Activated CD8-positive, alpha-beta T cell treated with anti-CD3 and anti-CD28 coated beads for 36 hours (primary cell): ENCODE measurements at places on chromosomes 7 and 10.
A peak's percentile ranks its signal among the peaks of the same experiment; 100 is the strongest.

DNA sequence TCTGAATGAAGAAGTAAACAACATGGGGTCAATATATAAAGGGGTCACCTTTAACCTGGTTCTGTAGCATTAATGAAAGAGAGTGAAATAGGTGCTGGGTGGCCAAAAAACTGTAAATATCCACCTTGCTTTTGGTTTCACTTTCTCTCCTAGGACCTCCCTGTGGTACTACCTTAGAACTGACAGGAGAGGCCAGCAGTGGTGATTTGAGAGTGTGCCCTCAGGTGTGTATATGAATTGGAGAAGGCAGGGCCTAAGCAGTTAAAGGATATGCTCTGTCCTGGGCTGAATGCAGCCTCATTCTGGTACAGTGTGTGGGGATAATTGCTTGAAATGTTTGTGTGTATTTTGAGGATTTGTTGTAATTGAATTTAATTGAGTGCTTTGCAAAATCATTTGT is 62.0 kb downstream of the BBS9 start:
- DNase-seq: peak; percentile 18

DNA sequence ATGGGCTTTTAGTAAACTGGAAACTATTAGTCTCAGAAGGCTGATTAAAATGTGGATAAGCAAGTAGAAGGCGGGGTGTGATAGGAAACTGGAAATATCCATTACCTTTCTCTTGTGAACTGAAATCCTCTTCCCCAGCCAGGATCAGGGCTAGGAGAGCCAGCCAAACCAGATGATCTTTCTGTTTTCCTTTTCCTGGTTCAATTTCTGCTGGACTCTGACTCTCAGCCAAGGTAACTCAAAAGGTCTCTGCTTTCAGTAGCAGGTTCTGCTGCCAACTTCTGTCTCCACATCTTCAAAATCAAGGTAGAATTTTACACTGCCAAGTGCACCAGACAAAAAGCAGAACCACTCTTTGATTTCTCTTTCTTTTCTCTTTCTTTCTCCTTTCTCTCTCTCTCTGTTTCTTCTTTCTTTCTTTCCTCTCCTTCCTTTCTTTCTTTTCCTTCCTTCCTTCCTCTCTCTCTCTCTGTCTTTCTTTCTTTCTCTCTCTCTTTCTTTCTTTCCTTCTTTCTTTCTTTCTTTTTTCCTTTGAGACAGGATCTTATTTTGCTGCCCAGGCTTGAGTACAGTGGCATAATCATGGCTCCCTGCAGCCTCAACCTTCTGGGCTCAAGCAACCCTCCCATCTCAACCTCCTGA is 30.8 kb downstream of the OTUD1 start:
- DNase-seq: no peak

DNA sequence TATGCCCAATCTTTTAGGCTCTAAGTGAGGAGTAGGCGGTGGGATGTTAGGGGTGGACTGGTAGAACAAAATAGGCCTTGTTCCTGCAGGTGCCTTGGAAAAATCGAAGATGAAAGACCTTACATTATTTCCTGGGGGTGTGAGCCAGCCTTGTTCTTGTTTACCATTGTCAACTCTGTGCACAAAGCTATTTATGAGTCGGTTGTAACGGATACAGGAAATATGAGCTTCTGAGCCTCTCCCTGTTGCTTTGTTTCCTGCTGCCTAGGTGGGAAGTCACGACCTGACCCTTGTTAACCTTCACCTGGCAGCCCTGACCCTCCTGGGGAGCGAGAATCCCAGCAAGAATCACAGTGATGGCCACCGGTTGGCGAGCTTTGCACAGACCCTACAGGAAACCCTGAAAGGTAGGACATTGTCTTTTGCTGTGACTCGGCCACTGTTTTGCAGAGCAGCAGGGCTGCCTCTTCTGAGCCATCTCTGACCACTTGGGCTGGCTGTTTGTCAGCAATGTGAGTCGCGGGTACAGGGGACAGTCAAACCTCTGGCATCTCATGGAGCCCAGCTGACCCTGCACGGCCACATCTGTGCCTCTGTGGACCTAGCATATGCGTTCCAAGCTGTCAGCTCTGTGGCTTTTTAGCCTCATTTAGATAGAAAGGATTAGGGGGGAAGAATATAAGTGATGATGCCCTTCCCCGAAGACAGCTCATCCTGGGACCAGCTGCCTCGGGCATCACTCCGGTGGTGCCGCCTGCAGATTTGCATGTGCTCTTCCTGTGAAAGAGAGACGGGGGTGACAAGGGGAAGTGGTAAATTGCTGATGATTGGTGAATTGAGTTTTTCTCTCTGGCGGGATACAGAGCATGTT is 102.1 kb upstream of the ANLN start:
- DNase-seq: peak; percentile 53

DNA sequence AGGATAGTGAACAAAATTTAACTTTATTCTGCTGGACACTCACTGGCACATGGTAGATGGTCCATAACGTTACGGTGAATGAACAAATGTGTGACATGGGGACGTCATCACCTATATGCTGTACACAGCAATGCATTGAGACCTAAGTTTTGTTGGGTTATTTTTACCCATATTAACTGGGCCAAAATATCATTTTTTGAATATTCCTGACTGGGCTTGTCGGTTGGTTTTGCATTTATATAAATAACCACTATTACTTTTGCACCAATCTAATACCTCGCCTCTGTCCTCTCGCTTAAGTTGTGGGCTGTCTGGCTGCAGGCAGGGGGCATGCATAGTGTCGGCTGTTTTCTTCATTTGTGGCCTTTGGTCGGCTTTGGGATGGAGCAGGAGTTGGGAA is 161.7 kb downstream of the USP6NL start:
- no peak for DNase-seq

DNA sequence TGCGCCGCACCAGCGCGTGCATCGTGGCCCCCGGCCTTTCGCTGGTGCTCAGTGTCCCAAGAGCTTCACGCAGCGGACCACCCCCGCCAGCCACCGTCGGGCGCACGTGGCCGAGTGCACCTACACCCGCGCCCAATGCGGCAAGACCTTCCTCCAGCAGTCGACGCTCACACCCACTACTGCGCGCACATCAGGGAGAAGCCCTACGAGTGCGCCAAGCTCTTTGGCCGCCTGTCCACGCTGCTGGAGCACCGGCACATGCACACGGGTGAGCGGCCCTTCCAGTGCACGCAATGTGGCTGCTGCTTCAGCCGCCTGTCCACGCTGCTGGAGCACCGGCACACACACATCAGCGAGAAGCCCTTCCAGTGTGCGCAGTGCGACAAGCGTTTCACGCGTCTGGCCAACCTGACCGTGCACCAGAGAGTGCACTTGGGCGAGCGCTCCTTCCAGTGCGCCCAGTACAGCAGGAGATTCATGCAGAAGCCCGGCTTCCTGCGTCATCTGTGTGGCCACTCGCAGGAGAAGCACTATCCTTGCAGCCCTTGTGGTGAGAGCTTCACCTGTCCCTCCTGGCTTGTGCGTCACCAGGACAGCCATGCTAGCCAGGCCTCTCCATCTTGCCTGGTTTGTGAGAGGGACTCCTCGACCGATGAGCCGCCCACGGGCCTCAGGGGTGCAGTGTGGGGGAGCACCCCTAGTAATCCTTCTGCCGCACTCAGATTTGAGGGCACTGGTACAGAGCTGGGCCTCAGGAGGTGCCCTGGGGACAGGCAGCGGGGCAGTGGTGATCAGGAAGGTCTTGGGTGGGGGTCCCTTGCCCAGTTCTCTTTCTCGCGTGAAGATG is 32.9 kb downstream of the ZNF783 start:
- no peak for DNase-seq

- peak; percentile 93 for DNase-seq
These were observed 11.4 kb upstream of the REPIN1 start for GRCh38 chr7:150357270-150357669.

GRCh38 chr7:95577137-95577536 is 19.2 kb downstream of the PDK4 start:
- DNase-seq: no peak

GRCh38 chr10:100101192-100102076 is 19.8 kb upstream of the CPN1 start:
- DNase-seq: no peak

- DNase-seq: peak; percentile 50
These were observed 780 bp downstream of the PLEKHA8 start for GRCh38 chr7:30028749-30029635.

- no peak for DNase-seq
These were observed 925 bp downstream of the H2AZ2 start for GRCh38 chr7:44846816-44847508.

GRCh38 chr7:37709631-37710509 is 26.3 kb downstream of the GPR141 start:
- no peak for DNase-seq

GRCh38 chr7:133703547-133703946 is 423.6 kb upstream of the LRGUK start:
- DNase-seq: no peak

DNA sequence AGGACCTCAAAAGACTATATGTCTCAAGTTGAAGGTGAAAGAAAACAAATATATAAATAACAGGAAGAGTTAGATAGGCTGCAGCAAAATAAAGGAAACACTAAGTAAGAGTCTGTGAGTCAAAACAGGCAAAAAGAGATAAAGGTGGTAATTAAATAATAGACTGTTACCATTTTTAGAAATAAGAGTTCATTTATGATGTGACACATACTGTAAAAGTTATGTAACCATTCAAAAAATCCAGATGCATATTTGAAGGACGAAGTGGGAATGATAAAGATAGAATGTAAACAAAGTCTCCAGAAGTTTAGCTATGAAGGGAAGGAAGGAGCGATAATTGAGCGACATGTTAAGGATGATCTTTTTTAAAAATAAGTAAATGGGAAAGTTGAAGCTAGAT is 50.5 kb downstream of the HECTD2 start:
- no peak for DNase-seq

GRCh38 chr7:71753956-71754664 is 622.2 kb downstream of the GALNT17 start:
- no peak for DNase-seq

DNA sequence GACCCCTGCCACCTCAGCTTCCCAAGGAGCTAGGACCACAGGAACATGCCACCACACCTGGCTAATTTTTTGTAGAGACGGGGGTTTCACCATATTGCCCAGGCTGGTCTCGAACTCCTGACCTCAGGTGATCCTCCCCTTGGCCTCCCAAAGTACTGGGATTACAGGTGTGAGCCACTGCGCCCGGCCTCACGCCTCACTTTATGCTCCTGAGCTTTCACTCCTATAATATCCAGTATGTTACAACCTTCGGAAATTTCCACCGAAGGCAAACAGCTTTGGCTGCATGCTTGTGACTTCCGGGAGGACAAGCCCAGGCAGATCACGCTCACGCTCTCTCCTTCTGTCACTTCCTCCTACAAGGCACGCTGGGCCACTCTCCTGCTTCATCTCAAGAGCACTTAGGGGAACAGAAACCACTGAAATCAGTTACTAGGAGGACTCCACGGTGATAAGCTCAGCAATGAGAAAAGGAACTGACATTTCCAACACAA is 4.4 kb upstream of the MAD1L1 start:
- no peak for DNase-seq

DNA sequence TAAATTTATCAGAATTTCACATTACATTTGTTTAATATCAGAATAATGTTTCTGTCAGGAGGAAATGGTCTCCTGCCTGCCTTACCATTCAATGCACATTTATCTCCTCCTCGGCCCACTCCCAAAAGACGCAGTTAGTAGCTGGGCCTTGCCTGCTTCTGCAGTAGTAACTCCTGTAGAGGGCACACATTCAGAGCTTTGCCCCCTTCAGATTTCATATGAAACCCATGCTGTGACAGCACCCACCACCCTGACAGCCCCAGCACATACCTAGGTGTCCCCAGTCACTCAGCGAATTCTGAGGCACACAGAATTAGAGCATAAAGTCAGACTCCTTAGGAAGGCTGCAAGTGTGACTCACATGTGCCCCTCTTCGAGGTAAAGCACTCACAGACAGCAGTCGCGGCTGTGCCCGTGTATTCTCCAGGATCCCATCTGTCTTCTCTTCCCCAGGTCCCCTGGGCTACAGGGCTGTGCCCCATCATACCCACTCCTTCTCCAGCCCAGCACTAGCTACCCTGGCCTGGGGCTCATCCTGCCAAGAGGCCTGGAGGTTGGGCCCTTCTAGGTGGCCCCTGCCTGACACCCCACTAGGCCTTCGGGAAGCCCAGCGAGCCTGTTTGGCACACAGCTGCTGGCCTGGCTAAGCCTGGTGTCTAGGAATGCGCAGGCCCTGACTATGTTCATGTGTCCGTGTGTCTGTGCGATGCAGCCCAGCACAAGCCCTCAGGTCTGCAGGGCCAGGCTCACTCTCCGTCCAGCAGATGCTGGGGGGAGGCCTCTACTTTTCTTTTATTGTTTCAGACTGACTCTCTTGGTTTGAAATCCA is 4.7 kb upstream of the DEPP1 start:
- DNase-seq: no peak

- no peak for DNase-seq
These were observed 118.1 kb downstream of the GLRX3 start for GRCh38 chr10:130254243-130254642.

- DNase-seq: no peak
These were observed 100.0 kb downstream of the GRID1 start for GRCh38 chr10:86266446-86267242.

DNA sequence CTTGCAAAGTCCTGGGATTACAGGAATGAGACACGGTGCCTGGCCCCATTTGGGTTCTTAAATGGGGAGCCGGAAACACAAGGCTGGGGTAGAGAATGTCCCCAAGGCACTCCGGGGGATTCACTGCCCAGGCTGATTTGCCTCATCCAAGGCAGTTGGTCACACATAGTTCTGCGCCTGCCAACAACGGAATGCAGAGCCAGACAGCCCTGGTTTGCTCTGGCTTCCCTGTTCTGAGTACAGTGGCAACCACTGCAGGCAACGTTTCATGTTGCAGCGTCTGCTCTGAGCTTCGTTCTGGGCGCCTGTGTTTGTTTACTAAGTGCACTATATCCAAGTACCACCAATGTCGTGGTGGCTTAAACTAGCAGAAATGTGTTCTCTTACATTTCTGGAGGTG is 61.7 kb upstream of the C1QL3 start:
- no peak for DNase-seq

DNA sequence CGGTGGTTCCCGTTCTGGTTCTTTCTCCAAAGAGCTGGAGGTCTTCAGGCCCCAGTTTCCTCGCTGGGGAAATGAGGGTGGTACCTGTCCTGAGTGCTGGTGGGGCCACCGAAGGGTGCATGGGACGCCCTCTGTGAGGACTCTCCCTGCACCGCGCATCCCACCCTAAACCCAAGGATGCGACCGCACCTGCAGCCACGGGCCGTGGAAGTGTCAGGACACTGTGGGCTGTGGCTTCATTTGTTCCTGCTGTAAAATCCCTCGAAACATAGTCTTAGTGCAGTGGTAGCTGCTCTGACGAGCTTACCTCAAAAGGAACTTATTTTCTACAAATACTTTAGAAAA is 84.1 kb downstream of the NKX6-2 start:
- DNase-seq: no peak

GRCh38 chr10:87640043-87640442 is 19.6 kb upstream of the PAPSS2 start:
- no peak for DNase-seq

GRCh38 chr10:88291289-88292184 is 291.6 kb downstream of the RNLS start:
- DNase-seq: no peak

- DNase-seq: no peak
These were observed 992 bp upstream of the RBM20 start for GRCh38 chr10:110643035-110643652.
